NCI-H345 (cell line): ENCODE measurements at places on chromosomes 3 and 15.

DNA sequence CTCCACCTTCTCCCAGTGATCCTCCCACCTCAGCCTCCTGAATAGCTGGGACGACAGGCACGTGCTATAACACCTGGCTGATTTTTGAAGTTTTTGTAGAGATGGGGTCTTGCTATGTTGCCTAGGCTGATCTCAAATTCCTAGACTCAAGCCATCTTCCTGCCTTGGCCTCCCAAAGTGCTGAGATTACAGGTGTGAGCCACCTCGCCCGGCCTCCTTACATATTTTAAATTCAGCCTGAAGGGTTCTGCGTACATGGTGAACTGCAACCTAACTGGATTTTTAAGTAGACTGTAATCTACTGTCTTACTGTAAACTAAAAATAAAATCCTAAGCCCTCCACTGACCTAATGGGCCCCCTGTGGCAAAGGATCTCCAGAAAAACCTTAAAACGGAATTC, 34.1 kb downstream of the MASP1 start:
- DNase-seq = no peak

GRCh38 chr15:75177360-75178071, 24.2 kb upstream of the C15orf39 start:
- DNase-seq = no peak

DNA sequence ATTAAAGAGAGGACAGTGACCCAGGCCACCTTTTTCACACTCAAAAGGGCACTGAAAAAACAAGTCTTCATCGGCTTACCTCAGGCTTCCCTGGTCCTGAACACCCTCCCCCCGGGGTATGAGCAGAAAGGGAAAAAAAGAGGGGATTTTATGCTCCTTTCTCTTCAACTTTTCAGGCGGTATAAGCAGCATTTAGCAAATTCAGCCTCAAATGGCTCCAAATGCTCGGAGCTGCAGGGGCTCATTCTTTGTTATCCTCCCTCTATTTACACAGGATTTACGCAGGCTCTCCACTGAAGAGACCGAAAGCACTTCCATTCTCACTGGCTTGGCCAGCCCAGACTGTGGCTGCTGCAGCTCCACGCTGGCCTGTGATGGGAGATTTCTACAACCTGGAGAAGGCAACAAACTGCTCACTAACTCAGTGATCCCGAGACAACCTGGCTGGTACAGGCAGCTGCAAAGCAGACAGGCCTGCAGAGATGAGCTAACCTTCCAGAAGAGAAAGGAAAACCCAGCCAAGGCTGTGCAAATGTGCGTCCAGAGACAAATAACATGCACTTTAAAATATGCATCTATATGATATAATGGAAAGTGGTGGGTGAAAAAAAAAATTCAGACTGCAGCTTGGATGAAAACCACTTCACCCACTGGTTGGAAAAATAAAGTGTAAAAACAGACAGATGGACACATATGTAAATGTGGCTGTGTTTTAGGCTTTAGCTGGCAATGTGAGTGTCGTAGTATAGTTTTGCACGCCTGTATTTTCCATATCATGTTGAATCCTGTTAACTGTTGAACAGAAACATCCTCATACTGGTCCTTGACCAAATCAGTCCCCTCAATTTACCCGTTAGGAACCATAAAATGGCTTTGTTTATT, 54.2 kb downstream of the MEIS2 start:
- DNase-seq = peak; percentile 76

DNA sequence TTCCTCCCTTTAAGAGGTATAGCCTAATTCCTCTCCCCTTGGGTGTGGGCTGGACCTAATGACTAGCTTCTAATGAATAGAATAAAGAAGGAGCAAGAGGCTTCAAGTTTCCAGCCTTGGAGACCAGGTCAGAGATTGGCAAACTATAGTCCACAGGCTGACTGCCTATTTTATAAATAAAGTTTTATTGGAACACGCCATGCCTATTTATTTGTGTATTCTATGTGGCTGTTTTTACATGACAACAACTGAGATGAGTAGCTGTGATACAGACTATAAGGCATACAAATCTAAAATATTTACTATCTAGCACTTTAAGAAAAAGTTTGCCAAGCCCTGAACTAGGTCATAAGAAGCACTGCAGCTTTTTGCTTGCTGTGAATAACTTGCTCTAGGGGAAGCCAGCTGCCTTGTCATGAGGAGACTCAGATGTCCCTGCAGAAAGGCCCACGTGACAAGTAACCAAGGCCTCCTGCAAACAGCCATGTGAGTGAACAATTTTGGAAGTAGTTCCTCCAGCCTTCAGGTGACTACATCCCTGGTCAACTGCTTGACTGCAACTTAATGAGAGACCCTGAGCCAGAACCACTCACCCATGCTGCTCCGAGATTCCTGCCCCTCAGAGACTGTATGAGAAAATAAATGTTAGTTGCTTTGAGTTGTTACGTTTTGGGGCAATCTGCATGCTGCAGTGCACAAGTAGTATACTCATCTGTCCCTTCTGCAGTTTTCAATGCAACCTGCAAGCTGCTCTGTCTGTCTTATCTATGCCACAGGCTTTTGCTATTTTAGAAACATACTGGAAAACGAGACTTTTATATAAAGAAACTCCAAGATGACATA, 21.1 kb upstream of the MAP3K13 start:
- no peak for DNase-seq

- no peak for DNase-seq
Observed at GRCh38 chr15:85118581-85118980, 136.9 kb downstream of the PDE8A start.

DNA sequence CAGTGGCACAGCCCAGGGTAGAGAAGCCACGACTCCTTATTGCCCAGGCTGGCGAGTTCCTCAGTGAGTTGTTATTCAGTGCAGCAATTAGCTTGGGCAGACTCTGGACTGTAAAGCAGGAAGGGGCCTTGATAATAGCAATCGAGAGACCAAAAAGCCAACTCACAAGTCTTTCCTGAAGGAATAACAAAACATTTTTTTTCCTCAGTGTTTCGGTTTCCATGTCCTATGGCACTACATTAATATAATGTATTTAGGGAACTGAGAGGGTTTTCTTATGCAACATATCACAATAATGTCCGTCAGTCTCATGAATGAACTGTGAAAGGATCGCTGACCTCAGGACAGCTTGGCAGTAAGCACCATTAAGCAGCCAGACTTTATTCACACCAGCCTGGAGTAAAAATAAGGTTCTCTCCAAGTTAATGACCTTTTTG, 248.9 kb upstream of the TBL1XR1 start:
- DNase-seq = no peak

DNA sequence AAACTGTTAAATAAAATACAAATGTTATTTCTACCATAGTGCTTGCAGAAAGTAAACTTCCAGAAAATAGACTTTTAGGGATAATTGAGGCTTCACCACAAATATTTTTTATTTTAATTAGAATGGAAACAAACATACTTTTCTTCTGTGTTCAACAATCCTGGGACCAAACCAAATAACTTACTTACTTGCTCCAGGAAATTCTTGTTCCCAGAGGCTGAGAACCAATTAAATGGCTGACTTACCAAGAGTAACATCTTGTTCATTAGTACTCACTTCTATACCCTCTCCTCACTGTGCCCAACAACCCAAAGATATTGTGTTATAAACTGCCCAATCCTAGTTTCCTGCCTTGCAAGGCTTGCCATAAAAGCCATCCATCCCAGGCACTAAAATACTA, 172.2 kb upstream of the PFN2 start:
- no peak for DNase-seq

DNA sequence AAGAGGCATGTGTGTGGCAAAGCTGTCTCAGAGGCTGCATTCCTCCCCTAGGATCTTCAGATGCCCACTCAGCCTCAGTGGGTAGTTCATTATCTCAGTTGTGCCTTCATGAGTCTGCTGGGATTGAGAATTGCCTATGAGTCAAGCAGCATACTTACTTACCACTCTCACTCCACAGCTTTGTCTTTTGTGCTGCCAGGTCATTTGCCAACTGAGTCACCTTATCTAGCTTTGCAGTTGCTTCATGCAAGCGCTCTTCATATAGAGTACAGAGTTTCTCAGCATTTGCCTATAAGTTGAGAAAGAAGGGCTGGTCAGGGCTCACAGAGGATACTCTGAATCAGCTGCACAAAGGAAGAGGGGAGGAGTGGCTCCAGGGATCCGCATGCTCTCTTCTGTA, 89.5 kb downstream of the MYH15 start:
- no peak for DNase-seq

DNA sequence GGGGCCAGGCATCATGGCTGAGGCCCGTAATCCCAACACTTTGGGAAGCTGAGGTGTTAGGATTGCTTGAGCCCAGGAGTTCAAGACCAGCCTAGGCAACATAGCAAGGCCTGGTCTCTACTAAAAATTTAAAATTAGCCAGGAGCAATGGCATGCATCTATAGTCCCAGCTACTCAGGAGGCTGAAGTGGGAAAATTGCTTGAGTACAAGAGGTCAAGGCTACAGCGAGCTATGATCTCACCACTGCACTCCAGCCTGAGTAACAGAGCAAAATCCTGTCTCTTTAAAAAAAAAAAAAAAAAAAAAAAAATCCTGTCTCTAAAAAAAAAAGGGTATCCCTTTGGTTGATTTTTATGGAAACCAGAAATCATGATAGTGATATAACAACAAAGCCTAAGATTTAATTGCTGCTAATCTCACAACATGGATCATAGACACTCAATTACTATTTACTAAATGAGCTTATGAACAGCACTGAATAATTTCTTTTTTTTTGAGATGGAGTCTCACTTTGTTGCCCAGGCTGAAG, 12.1 kb downstream of the PCLAF start:
- no peak for DNase-seq

DNA sequence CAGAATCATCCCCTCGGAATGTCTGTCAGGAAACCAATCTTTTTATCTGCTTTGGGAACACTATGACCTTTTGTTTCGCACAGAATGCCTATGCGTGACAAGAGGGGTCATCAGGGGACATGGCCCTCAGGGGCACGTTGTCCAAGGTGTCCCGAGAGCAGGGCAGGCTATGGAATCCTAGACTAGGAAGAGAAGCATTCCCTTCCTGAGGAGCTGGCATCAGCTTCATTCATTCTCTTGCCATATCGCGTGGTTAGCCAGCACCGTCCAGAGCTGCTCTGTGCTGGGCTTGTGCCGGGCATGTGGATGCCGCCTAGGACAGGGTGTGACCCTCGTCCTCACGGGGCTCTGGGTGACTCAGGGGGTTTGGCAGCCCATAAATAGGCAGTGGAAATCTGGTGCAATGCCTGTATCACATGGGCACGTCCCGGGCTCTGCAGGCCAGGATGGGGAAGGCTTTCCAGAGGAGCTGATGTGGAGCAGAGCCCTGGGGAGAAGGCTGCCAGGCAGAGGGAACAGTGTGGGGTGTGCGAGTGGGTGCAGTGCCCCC, 117.8 kb downstream of the TMEM266 start:
- DNase-seq = no peak

DNA sequence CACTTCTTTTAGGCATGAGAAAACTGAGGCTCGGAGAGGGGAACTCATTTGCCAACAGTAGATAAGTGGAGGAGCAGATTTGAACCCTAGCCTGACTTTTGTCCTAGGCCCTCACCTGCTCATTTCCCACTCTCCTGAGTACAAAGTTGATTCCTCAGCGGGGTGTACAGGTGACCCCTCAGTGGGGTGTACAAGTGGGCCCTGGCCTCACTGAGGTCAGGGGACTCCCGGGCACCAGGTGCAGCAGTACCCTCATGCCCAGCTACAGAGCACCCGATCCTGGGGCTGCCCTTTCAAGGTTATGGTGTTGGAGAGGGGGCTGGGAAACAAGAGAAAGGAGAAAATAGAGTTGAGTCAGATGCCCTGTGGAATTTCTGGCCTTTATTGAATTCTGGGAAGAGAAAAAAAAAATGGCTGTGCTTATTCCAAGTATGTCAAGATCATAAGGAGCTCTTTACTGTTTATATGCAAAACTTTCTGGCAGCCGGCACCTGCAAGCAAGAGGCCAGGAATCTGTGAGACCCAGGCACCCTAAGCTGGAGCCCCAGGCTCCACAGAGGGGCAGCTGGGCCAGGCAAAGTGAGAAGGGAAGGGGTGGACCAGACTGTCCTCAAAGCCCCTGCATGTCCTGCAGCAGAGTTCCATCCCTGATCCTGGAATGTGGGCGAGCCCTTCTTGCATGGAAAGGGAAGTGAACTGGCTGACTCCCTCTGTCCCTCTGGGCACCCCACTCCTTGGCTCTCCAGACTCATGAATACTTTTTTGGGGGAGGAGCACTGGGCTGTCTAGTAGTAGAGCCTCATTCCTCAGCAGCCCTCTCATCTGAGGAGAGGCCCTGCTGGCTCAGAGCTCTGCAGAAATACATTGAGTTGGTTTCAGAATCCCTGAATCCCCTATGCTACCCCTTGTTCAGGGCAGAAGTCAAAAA, 43.1 kb downstream of the AMOTL2 start:
- DNase-seq = no peak

DNA sequence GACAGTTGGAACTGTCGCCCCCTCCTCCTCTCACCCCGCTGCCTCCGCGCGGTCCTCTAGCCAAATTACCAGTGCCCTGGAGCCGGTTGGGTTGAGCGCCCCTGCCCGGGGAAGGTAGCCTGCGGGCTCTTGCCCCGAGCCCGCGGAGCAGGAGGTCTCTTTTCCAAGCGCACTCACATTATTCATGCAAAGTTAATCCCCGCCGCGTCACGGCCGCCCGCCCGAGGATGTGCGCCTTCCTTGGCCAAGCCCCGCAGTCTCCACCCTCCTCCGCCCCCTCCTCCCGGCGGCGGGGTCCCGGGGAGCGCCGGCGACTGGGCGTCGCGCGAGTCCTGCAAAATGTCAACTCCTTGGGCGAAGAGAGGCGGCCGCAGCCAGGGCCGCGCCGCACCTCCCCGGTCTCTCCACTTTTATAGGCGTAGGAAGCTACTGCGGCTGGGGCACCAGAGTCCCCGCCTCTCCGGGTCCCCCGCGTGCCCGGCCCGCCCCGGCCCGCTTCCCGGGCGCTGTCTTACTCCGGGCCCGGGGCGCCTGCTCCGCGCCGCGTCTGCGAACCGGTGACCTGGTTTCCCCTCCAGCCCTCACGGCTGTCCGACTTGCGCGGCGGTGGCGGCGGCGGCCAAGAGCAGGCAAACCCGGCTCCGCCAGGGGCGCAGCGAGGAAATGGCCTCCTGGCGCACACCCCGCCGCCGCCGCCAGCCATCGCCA, at the start of gene THRB:
THRB (minus strand) TSS at position 233 of the 708 bp plus-strand sequence.
- no peak for DNase-seq

- DNase-seq = no peak
Observed at GRCh38 chr3:153552887-153553604, 391.0 kb downstream of the RAP2B start.
